Stimulated activated CD4-positive, alpha-beta T cell treated with anti-CD3 and anti-CD28 coated beads, Interleukin-15, amount 100 ng/mL, for 1 hour (primary cell): ENCODE measurements at places on chromosomes 5 and 9.

DNA sequence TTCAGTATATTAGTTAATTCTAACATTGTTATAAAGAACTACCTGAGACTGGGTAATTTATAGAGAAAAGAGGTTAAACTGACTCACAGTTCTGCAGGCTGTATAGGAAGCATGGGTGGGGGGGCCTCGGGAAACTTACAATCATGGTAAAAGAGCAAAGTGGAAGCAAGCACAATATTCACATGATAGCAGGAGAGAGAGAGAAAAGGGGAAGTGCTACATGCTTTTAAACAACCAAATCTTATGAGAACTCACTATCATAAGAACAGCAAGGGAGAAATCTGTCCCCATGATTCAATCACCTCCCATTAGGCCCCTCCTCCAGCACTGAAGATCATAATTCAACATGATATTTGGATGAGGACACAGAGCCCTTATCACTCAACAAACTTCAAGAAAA, 324.9 kb downstream of the ZNF608 start:
- no peak for DNase-seq

DNA sequence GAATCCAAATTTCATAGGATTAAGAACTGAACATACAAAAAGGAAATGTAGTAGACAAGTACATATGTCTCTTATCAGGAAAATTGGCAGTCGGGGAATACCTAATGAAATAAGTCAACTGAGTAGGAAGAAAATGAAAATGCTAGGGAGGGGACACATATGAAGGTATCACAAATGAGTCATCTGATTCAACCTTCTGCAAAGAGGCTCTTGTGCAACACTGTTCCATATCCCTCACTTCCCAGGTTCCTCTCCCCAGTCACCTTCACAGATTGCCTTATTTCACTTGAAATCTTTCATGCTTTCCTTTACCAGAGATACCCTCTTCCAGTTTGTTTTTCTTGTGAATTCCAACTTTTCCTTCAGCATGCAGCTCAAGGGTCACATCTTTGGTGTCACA, 139.0 kb downstream of the RFX3 start:
- no peak for DNase-seq

- no peak for DNase-seq
These were observed 292.5 kb downstream of the PDE4D start for GRCh38 chr5:59600998-59601397.

- no peak for DNase-seq
These were observed 7.5 kb upstream of the FAM151B start for GRCh38 chr5:80480354-80480753.

- no peak for DNase-seq
These were observed 17.8 kb upstream of the OLFM1 start for GRCh38 chr9:135069558-135070197.

- no peak for DNase-seq
These were observed 25.2 kb upstream of the NREP start for GRCh38 chr5:111782216-111782615.

- no peak for DNase-seq
These were observed 23.2 kb downstream of the ANKH start for GRCh38 chr5:14848385-14848784.

- DNase-seq: no peak
These were observed 52.8 kb upstream of the CARTPT start for GRCh38 chr5:71666321-71666720.

- DNase-seq: no peak
These were observed 814.2 kb upstream of the GRAMD2B start for GRCh38 chr5:125609011-125609410.

GRCh38 chr5:1511651-1512540, 11.9 kb downstream of the LPCAT1 start:
- no peak for DNase-seq

DNA sequence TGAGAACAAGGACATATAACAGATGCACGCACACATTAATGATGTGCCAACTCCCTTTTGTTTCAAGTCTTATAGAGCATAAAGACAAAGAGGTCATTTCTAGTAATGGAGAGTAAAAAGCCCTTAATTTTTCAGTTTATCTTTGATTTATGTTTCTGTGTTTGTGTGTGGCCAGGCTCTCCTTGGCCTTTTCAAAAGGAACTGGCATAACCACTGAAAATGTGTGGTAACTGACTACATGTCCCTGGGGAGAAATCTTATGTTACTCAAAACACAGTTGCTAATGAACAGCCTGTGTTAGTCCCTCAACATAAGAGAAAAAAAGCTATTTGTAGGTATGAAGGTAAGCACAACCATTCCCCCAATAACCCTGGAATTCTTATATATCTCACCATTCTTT, 47.6 kb upstream of the SHOC1 start:
- no peak for DNase-seq

GRCh38 chr9:33850677-33851076, 33.7 kb downstream of the UBE2R2 start:
- no peak for DNase-seq

DNA sequence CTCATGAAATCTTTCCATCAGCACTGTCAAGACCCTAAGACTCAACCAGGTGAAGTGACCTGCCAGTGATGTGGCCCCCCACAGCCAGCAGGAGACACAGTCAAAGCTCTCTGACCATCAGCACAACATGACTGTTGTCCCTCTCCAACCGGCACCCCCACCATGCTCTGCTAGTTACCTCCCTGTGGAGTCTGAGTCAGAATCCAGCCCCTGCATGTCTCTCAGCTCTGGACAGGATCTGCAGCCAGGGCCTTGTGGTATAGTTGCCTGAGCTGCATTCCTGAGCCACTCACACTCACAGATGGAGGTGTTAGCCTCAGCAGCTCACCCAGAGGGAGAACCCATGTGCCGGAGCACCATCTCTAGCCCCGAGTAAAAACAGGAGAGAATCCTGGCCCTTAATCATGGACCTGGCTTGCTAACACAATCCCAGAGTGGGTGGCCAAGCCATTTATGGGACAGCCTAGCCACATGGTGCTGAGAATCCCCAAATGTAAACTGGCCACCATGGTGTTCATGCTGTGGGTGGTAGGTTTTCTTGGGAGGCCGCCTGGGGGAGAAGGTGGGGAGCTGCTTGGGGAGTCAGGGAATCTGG, 237.8 kb downstream of the PAPPA start:
- DNase-seq: no peak

DNA sequence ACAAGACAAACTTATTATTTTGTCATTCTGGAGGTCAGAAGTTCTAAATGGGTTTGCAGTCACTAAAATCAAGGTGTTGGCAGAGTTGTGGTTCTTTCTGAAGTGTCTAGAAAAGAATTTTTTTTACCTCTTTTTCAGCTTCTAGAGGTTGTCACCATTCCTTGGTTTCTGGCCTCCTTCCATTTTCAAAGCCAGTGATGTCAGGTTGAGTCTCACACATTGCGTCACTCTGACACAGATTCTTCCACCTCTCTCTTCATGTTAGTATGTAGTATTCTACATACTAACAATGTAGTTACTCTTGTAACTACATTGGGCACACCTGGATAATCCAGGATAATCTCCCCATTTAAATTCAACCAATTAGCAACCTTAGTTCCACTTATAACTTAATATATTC, 290.3 kb downstream of the RFX3 start:
- no peak for DNase-seq

DNA sequence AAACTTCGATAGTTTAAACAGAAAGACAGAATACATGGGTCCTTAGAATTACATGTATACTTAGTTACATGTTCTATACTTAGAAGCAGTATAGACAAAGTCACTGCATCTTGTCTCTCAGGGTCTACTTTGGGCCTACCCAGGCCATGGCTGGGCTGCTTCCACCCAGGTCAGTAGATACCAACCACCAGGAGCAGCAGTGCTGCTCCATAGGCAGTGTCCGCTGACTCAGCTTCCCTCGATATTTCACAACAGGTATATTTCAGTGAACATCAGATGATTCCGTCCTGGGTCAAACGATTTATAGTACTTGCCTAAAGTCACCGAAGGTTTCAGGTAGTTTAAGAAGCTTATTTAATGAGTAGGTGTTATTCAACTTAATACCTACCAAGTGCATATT, 18.0 kb downstream of the IARS1 start:
- no peak for DNase-seq

DNA sequence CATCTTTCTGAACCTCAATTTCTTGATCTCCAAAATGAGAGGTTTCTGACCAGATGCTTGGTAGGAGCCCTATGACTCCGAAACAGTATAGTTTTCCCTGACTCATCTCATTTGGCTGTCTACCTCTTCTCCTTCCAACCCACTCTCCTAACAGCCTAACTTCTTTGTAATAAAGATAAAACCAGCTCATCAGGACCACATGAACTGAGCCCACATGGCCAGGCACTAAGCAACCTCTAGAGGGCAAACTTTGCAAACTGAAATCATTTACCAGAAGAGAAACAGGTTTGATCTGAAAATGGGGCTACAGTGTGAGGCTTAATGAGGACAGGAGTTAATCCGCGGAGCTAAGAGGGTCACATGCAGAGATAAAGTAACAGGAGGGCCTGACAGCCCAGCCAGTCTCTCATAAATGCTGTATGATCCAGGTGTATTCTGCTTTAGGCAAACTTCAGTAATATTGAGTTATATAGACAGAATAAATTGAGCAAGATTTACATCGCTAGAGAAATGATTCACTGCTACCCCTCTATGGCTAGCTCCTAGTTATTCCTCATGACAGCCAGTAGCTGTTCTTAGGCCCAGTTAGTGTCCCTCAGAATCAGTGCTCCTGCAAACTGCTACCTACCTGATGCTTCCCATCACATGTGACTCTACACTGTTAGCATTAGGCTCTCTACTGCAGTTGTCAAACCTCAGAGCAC, 64.6 kb downstream of the ABCA1 start:
- peak; percentile 5 for DNase-seq

GRCh38 chr5:107770051-107770450, 99.3 kb upstream of the EFNA5 start:
- DNase-seq: no peak

- DNase-seq: no peak
These were observed 403.1 kb upstream of the ZNF608 start for GRCh38 chr5:125149527-125149926.

- no peak for DNase-seq
These were observed 46.3 kb upstream of the SMIM23 start for GRCh38 chr5:171739271-171739670.

- no peak for DNase-seq
These were observed 58.9 kb downstream of the IRF1 start for GRCh38 chr5:132431632-132432031.

DNA sequence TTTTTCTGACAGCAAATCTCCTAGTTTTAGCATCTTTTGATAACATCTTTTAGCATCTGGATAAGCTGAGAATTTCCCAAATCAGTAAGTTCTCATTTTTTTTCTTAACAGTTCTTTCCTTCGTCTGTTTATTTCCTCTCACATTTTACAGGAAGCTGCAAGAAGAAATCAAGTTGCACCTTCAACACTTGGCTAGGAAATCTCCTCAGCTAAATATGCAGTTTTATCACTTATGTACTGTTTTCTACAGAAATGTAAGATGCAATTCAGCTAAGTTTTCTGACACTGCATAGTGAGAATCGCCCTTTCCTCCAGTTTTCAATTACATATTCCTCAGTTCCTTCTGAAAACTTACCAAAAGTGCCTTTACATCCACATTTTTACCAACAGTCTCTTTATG, 59.0 kb upstream of the MSX2 start:
- DNase-seq: no peak

DNA sequence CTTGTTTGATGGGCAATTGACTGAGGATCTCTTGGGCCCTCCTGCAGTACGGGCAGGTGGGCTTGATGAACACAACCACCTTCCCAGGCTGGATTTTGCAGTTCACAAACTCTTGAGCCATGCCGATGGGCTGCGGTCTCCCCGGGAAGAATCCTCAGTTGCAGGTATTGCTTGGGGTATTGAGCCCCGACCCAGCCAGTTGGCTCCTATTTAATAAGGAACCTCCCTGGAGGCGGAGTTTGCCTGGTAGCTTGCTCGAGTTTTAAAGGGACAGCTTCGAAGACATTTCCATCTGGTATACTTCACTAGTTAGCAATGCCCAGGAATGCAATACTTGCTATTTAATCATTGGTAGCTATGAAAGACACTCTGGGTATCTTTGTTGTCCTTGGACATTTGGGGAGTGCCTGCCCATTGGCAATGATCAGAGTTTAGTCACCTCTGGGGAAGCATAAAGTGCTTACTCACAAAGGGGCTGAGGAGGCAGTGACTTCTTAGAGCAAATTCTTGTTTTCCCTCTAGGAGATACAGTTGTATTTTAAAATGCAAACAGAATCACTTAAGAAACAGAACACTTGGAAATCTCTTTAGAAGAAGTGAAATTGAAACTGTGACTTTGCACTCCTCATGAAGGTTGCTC, at the start of gene GLRX:
GLRX (minus strand) TSS at position 185 of the 640 bp plus-strand sequence; CDS start at position 121, 64 bp downstream.
- DNase-seq: no peak

DNA sequence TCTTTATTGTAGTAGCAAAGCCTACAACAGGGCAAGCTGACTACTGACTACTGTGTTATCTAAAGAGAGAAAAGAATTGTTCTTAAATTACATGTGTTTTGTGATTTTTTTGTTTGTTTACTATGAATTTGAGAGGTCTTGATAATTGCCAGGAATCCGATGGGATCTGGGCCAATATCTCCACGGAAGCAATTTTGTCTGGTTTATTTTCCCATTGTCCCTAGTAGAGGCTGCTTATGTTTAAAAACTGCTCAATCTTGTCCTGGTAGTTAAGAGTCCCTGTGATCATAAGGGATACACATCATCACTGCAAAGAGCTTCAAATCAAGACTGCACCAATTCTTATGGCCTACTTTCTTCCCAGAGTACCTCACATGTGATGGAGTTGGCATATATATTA, 94.4 kb downstream of the GLDC start:
- DNase-seq: no peak

GRCh38 chr9:131395157-131396098, 1.5 kb downstream of the PRRC2B start:
- peak; percentile 38 for DNase-seq

DNA sequence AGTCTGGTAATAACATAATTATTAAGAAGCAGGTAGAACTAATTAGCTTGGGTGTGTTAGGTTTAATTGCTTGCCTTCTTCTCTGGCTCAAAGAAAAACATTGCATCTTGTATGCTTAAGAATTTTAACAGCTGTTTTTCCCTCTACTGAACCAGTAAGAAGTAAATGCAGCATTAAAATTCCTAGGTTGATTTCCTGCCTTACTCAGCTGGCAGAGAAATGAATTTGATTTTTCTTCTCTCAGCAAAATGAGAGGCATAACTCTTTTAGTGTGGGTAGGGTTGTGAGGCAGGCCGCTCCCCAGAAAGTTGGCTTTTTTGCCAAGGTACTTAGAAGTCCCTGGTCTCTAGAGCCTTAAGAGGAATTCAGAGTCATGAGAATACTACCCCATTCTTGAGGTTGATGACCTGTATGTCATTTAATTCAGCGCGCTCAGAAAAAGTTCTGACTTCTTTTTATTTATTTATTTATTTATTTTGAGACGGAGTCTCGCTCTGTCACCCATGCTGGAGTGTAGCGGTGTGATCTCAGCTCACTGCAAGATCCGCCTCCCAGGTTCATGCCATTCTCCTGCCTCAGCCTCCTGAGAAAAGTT, 302.6 kb downstream of the ARHGEF28 start:
- DNase-seq: no peak

DNA sequence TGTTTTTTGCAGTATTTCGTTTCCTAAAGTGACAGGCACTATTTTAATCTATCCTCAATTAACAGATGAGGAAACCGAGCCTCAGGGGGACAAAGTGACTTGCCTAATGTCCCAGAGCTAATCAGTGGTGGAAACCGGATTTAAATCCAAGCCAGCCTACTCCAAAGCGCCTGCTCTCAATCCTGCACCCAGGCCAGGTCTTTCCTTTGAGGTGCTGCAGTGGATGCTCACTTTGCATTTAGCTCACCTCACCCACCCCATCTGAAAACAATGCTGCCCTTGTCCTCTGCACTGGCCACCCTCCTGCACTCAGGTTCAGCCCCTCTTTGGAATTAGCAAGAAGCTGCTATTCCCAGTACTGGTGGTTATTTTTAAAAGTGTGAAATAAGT, 16.0 kb downstream of the ANGPTL2 start:
- no peak for DNase-seq

GRCh38 chr9:90502134-90502533, 140.5 kb downstream of the DIRAS2 start:
- DNase-seq: no peak
